ENCODE measurements at places on chromosomes 7 and 10.

GRCh38 chr10:96229568-96230030 is 41.8 kb downstream of the BLNK start:
- peak; percentile 65 for DNase-seq

- DNase-seq, result no peak
These were observed 682.0 kb upstream of the FOXK1 start for GRCh38 chr7:4000139-4000538.

- no peak for DNase-seq
These were observed 85.2 kb downstream of the CHST15 start for GRCh38 chr10:124008187-124008586.

DNA sequence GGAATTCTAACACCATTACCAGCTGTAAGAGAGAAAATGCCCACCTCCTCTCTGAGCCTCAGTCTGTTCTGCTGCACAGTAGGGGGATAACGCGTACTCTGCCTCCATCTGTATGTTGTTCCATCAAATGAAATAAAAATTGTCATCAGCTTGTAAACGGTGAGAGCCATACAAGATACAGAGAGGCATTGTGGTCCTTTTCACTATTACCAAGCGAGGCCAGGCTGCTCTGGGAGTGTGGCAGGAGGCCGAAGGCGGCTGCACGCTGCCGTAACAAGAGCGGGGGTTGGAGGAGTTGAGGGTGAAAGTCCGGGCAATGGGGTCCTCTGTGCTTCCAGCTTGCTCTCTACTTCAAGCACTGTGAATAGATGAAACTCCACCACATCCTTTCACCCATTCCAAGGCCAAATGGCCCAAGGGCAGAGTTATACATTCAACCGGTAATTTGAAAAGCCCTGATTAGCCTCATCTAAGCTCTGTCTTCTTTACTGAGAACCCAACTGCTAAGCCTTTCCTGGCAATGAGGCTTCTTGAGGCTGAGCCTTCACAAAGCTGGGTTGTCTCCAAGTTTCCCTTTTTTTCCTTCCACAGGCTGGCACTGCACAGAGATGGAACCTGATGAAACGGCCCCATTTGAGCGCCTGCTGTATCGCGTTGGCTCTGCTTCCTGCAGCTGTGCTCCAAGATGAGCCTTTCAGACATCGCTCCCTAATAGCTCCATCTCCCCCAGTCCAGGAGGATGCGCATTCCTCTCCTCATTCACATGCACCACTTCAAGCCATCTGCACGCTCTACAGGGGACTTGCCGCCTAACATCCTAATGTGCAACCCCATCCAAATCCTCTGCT is 47.2 kb downstream of the PYROXD2 start:
- no peak for DNase-seq

GRCh38 chr7:73833251-73833919 is 2.6 kb downstream of the CLDN4 start:
- DNase-seq, result no peak

DNA sequence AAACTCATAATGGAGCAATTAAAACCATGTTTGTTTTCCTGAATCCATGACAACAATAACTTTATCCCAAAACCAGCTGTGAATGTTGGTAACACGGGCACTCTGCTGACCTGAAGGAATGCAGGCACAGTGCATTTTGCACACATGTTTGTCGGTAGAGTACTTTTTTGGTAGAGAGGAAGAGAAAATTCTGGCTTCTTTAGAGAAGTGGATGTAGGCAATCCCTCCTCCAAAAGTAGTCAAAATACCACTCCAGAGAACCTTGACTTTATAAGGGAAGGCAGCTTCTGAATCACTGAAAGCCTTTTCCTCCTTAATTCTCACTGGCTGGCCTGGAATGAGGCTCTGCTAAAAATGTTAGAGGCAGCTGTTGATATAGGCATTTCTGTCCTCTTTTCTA is 15.8 kb upstream of the ACTA2 start:
- DNase-seq, result no peak

DNA sequence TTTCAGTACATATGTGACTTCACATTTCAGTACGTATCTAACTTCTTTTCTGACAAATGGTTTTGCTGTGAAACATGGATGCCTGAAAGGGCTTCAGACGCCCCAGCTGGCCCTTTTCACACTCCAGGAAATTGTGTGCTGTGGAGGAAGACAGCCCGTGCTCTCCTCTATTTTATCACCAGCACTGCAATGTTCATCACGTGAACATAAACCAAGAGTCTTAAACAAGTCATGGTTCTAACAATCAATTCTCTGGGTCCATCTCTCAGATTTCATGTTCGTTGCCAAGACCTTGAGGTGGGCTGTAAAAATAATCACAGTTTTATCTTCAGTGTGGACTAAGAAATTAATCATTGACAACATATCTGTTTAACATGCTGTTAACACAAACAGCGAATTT is 141.2 kb downstream of the WDR37 start:
- no peak for DNase-seq

- no peak for DNase-seq
These were observed 20.1 kb downstream of the LRRC20 start for GRCh38 chr10:70362328-70362727.

GRCh38 chr7:45182856-45183710 is 25.5 kb downstream of the RAMP3 start:
- DNase-seq, result no peak

DNA sequence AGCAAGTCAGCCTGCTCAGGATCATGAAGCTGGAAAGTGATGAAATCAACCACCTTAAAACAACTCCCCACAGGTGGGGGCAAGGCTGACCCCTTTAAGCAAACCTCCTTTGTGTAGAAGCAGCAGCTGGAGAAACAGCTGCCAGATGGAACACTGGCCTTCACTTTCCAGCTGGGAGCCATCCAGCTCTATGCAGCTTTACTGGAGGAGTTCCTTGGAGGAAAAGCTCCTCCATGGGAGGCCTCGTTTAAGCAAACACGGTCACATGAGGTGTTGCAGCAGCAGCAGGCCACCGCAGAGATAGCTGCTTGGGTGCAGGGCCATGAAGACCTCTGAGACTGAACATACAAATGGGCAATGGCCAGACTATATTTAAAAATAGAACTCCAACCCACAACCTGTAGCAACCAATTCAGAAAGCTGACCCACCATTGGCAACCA is 13.0 kb upstream of the DLG5 start:
- no peak for DNase-seq

DNA sequence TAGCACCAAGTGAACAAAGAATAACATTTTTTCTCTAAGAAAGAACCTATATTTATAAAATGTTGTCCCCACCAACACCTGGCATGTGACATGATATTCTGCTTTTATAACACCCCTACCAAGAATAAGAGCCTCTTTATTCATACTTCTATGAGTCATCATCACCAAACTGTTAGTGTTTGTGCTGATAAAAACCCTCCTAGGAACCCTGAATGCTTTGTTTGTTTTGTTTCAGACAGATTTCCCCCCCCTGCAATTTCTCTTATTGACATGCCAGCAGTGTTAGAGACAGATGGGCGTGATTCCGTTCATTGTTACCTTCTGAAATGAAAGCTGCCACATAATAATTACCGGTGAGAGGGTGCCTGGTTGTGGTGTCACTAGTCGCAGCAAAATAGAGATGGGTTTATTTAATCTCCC is 651.1 kb downstream of the SORCS1 start:
- DNase-seq, result no peak

GRCh38 chr7:90706072-90706716 is 110.1 kb downstream of the CDK14 start:
- DNase-seq, result no peak

GRCh38 chr10:94292434-94293090 is 70.2 kb downstream of the NOC3L start:
- no peak for DNase-seq

DNA sequence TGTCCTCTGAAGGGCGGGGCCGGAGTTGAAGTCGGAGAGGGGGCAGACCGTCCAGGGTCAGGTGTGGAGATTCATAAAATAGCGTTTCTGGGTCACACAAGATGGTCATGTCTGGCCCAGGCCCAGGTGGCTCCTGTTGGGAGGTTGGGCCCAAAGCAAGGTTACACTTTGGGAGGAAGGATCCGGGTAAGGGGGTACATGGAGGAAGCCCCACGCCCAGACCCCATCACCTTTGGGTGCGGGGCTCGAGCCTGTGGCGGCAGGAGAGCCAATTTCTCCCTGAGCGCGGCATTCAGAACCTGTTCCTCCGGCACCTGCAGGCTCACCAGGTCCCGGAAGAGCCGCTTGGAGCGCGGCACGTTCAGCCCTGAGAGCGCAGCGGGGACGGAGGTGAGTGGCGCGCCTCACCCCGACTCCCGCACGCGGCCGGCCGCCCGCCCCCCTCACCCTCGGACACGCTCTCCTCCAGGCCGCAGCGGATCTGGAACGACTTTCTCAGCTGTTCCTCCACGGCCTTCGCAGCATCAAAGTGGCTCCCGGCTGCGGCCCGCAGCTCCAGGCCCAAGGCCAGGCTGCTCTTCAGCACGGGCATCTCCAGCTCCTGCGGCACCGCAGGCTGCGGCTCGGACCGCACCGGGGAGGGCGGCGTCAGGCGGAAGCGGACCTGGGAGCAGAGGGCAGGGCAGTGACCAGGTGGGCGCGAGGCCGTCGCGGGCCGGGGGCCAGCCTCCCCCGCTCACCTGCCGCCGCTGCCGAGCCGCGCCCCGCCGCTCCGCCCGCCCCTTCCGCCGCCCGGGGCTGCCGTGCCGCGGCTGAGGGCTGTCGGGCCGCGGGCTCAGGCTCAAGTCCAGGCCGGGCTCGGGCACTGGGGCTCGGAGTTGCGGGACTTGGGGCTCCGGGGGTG is 644 bp downstream of the PPP1R35 start:
- peak; percentile 25 for DNase-seq

DNA sequence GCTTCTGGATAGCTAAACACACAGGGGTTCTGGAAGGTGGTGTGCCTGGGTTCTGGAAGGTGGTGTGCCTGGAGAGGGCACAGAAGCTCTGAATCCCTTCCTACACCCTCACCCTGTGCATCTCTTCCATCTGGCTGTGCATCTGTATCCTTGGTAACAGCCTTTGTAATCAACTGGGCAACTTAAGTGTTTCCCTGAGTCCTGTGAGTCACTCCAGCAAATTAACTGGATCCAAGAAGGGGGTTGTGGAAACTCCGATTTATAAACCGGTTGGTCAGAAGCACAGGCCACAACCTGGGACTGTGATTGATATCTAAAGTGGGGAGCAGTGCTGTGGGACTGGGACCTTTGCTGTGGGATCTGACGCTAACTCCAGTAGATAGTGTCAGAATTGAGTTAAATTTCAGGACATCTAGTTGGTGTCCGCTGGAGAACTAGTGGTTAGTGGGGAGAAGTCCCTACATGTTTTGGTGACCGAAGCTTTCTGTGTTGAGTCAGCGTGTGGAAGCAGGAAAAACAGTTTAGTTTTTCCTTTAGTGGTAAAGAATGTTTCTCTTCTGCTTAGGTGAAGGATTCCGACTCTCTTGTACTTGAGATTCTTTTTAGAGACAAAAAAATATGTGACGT is 228.1 kb downstream of the BMPER start:
- no peak for DNase-seq

DNA sequence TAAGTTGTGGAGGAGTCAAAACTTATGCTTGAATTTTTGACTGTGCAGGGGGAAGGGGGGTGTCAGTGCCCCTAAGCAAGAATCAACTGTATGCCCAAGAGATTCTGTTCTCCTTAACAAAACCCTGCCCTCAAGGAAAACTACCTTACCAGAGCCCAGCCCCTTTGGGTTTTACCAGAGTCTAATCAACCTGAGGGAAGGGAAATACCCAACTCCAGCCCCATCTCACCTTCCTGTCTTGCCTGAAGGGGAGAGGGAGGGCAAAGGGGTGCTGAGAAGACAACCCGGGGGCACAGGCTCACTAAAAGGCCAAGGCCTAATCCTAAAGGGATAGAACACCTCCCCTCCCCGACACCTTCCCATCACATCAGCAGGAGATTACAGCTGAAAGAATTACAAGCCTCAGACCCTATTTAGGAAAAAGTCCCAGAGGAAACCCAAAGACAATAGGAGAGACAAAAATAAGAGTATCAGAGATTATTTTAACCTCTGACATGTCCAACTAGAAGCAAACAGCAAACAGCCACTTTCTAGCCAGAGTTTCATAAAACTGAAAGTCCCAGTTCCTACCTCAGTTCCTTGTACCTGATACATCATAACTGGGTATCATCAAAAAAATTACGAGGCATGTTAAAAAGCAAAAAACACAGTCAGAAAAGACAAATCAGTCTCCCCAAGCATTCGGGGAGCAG is 26.8 kb upstream of the C7orf33 start:
- no peak for DNase-seq

- peak; percentile 93 for DNase-seq
These were observed 36.4 kb upstream of the PURB start for GRCh38 chr7:44921607-44922350.

- DNase-seq, result no peak
These were observed 639.3 kb upstream of the GALNT17 start for GRCh38 chr7:70492625-70493024.

DNA sequence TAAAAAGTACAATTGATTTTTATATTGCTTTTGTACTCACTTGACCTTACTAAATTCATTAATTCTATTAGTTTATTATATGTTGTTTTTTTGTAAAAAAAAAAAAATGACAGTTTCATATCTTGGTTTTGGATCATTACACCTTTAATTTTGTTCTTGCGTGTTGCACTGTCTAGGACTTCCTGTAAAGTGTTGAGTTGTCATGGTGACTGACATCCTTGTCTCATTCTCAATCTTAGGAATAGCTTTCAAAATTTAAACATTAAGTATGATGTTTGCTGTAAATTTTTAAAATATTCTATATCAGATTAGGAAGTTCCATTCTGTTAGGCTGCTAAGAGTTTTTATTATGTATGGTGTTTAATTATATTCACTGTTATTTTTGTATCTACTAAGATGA is 139.1 kb downstream of the ARHGAP12 start:
- DNase-seq, result no peak

GRCh38 chr7:92622685-92623084 is 32.5 kb upstream of the FAM133B start:
- no peak for DNase-seq

- DNase-seq, result no peak
These were observed 254.2 kb downstream of the MAGI2 start for GRCh38 chr7:79199266-79199665.

DNA sequence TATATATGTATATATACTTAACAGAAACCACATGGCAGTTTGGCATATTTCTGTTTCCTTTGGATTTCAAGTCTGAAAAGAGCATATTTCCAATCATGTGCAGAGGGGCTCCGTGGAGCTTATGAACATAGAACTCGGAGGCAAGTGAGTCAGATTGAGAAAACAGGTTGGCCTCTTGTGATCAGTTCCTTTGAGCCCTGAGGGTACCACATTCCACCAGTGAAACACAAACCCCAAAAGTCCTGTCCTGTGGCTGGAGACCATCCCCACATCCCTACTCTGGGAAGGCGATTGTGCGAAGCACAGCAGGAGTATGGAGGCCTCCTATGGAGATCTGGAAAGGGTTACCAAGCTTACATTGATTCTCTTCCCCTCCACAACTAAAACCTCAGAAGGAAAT is 196.7 kb upstream of the TMEM72 start:
- no peak for DNase-seq

Measured in effector CD8-positive, alpha-beta T cell (primary cell).